ENCODE measurements at places on chromosomes 2 and 18.

GRCh38 chr18:11654736-11655605 lies 34.1 kb upstream of the GNAL start:
- DNase-seq, result no peak

DNA sequence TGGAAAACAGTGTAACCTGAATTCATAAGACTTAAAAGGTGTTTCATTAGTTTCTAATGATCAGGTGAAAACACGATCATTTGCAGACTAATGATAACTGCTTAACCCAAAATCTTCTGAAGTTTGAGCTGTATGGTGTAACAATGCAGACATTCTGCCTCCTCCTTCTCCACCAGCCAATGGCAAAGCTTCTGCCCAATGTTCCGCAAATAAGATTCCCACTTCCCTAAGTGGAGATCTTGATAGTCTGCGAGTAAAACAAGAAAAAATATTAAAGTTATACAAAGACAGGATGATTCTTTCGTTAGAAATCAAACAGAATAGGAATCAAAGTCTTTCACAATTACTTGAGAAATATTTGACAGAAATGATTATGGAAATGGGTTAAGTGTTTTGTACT lies 8.1 kb downstream of the C2orf42 start:
- no peak for DNase-seq

DNA sequence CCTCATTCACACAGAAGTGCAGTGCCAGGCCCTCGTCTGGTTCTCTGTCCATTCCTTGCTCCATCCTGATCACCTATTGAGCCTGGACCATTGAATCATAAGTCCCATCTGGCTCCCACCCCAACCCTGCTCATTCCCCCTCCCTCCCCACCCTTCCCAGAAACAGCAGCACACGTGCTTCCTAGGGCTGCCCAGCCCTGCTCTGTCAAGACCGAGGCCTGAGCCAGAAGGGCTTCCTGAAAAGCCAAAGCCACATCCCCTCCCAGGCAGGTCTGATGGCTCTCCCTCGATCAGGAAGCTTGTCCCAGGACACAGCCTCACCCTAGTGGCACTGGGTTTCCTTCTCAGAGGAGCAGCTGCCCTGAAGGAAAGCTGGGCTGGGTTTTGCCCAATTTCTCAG lies 79.8 kb upstream of the FZD7 start:
- no peak for DNase-seq

DNA sequence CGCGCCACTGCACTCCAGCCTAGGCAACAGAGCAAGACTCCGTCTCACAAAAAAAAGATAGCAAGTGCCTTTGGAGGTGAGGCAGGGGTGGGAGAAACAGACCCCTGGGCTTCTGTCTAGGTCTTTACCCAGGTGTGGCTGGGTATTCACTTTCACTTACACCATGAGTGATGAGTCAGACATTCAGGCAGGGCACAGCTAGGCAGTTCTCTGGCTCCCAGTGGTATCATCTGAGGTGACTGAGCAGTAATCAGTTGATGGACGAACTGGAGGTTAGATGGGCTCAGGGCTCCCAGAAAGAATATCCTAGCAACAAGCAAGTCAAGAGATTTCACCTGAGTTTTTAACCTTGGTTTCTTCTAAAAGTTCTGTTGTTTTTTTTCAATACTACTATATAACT lies 107.0 kb upstream of the RAB6C start:
- no peak for DNase-seq

DNA sequence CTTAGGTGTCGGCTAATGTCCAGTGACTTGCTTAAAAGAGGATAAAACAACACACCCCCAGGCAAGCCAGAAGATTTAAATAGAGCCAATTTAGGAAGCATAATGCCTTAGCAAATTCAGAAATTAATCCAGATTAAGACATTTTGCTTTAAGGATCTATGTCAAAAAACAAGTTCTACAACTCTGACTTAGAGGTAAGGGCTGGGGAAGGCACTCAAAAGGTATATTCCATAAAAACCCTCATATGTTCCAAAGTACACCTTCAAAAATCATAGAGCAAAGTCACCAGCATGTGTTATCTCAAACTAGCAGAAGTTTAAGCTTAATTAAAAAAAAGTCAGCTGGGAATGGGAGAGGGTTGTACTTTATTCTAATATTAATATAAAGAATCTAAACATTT lies 206.4 kb downstream of the NOL4 start:
- no peak for DNase-seq

DNA sequence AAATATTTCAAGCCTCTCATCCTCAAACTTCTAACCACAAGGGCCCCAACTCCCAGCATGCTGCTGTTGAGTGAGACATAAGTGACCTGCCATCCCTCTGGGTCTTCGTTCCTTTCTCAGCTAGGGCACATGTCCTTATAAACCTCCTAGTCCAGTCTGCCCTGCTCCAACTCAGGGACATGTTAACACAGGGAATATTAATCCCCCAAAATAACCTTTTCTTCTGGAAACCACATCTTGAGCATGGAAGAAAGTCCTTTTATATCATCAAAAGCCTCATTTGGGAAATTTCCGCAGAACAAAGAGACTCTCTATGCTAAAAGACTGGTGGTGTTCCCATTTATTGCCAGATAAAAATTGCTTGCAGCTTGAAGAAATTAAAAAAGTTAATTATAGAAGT lies 14.4 kb downstream of the TNP1 start:
- no peak for DNase-seq

DNA sequence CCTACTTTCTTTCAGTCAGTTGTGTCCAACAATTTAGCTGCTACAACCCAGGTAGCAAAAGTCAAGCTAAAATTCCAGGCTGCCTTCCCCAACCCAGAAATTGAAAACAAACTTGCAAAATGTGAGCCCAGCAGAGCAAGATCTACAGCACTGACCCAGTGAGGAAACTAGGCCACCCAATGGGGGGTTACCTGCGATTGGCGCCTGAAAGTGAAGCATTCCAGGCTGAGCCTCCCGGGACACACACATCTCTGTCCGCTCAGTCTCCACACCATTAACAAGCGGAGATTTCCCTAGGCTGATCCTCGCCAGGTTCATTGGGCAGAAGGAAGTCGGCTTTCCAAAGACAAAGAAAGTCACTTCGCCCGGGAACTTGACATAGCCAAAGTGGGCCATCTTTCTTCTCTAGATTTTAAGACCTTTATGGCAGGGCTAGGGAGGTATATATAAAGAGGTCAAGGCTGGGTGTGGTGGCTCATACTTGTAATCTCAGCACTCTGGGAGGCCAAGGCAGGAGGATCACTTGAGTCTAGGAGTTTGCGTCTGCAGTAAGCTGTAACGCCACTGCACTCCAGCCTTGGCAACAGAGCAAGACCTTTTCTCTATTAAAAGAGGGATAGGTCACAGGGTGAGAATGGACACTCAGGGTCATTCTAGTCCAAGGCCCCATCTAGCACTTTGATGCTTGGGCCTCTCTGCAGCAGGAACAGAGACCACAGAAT lies 53.6 kb downstream of the TTC32 start:
- DNase-seq, result no peak

GRCh38 chr18:55220523-55220922 lies 261.3 kb upstream of the CCDC68 start:
- DNase-seq, result no peak

GRCh38 chr2:99481527-99481926 lies 8.3 kb downstream of the REV1 start:
- DNase-seq, result no peak

- DNase-seq, result no peak
Observed at GRCh38 chr2:239379641-239380170, 21.1 kb downstream of the HDAC4 start.

DNA sequence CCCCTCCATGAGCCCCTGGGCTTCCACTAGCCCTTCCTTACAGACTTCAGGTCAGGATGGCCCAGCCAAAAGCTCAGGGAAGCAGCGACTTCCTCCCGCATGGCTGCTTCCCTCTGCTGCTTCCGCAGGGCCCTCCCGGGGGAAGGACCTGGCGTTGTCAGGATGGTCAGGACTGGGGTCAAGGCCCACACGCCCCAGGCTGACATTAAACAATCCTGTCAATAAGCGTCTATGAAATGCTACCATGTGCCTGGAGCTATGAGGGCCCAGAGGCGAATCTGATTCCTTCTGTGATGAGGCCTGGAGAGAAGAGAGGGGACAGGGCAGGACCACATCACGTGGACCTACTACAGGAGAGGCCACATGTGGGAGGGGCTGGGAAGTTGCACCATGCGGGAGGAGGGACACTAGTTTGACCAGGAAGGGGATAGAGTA lies 17.3 kb downstream of the CYS1 start:
- DNase-seq, result no peak

DNA sequence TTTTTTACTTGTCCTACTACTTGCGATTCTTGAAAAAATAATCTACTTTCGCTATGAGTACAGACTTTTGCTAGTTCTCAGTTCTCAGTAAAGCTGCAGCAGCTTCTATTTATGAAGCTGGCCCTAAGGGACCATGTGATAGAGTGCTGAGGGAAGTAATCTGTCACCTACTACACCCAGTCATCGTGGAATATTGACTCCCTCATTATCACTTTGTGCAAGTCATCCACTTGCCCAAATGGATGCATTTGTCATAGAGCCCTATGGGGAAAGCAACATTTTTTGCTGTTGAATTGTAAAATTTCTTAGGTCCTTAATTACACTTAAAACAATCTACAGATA lies 1919.8 kb downstream of the SUCLG1 start:
- no peak for DNase-seq

DNA sequence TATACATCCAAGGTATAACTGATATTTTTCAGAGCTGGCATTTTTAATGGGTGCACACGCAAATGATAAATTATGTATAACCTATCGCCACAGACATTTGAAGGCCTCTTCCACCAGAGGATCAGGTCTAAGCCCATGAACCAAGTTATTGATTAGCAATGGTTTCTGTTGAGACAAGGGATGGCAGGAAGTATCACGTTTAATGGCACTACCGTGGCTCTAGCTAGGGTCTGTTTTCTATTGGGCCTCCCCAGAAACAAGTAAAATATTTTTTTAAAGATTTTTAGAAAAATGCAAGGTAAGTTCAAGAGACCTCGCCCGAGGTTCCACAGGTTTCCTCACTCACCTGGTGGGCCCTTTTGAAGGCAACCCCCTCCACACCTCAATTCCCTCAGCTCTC lies 667 bp downstream of the GFPT1 start:
- DNase-seq, result no peak

GRCh38 chr2:149799013-149799705 lies 211.6 kb upstream of the MMADHC start:
- DNase-seq, result no peak

- DNase-seq, result no peak
Observed at GRCh38 chr2:207525296-207525695, 4.5 kb upstream of the CREB1 start.

- no peak for DNase-seq
Observed at GRCh38 chr18:50726960-50727589, 92.7 kb downstream of the MRO start.

DNA sequence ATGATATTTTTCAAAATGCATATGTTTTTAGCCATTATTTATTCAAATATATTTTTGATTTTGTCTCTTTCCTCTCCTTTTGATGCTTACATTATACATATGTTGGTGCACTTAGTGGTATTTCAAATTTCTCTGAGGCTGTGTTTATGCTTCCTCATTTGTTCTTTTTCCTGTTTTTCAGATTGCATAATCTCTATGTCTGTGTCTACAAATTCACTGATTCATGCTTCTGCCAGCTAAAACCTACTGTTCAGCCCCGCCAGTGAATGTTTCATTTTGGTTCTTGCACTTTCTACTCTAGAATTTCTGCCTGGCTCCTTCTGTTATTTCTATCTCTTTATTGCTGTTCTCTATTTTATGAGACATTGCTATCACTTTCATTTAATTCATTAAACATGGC lies 951.7 kb upstream of the CNTNAP5 start:
- no peak for DNase-seq

DNA sequence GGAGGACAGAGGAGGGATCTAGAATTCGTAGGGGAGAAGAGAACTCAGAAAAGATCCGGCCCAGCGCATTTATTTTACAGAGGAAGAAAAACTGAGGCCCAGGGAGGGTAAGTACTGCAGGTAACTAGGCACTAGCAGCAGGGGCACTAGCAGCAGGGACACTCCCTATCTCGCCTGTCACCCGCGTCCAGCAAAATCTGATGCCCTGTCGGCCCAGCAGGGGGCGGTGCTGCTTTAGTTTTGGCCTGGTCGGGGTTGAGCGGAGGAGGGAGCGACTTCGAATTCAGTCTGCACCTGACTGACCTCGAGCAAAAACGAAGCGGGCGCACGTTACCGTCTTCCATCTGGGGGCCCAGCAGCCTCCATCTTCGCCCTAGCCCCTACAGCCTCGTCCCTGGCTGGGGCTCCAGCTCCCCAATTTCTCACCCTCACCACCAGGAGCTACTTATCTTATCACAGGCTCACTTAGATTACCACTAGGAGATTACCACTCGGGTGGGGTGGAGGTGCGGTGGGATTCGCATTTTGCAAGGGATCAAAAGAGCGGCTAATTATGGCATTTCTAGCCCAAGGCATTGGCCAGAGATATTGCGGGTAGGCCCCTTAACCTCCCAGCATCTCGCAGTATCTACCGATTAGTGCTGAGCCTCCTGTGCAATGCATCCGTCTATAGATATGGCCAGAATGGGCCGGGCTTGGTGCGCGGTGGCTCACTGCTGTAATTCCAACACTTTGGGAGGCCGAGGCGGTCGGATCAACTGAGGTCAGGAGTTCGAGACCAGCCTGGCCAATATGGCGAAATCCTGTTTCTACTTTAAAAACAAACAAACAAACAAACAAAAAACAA lies 17.8 kb upstream of the CD8A start:
- no peak for DNase-seq

DNA sequence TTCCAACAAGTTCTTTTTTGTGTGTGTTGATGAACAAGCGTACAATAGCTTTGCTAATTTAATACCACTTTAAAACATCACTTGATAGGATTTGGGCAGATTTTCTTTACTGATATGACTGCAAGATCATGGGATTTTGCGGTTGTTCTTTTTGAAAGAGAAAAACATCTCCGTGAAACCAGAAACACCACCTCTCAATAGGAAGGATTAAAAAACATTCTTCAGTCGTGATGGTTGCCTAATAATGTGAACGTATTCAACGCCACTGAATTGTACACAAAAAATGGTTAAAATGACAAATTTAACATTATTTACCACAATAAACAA lies 19.3 kb downstream of the RBMS1 start:
- DNase-seq, result no peak

All from keratinocyte (primary cell).